ENCODE measurements at places on chromosomes 2 and 18. TPM values are rescaled to one million over a fixed set of nuclear protein-coding genes. Genes with fewer than 3 reads are reported as not detected.
A peak's percentile ranks its signal among the peaks of the same experiment; 100 is the strongest.

DNA sequence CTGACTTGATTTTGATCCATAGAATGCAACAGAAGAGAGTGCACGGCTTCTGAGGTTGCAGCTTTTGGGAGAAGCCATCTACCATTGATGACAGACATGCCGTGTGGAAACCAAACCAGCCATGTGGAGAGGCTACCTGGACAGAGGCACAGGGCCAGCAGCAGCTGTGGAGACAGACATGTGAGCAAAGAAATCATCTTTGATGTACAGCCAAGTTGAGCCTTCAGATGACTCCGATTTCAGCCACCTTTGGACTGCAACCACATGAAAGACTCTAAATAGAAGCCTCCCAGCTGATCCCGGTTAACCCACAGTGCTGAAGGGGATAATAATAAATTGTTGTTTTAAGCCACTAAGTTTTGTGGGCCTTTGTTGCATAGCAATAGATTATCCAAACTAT is 54.2 kb downstream of the TSN start:
- H3K4me3 ChIP-seq: no peak overlapping the region
- H3K27me3 ChIP-seq: no peaks in the 10 kb centered on the region
- H3K4me1 ChIP-seq: peaks cover 10% of the 10 kb centered on the region
- H3K27ac ChIP-seq: no peak overlapping the region

DNA sequence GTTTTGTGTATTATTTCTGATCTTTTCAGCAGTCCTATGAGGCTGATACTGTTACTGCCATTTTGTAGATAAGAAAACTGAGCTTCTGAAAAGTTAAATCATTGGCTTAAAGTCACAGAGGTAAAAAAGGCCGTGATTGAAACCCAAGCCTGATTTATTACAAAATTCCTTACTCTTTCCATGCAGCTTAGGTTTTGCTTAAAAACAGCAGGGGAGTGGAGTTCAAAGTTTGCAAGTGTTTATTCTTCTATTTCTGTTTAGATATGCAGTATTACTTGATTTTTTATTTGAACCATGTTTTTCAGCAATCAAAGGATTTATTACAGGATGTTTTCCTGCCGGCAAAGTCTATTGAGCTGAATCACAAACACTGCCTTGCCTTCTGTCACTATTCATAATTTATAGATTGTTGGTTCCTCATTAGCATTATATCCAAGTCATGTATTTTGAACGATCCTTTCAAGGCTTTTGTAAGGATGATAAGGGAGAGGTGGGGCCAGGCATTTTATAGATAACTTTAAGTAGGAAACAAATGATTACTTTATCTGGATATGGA is 31.9 kb upstream of the MSTN start:
- no peak overlapping the region for H3K4me3 ChIP-seq
- DNase-seq: no peak
- H3K27me3 ChIP-seq: no peaks in the 10 kb centered on the region
- no peaks in the 10 kb centered on the region for H3K36me3 ChIP-seq

DNA sequence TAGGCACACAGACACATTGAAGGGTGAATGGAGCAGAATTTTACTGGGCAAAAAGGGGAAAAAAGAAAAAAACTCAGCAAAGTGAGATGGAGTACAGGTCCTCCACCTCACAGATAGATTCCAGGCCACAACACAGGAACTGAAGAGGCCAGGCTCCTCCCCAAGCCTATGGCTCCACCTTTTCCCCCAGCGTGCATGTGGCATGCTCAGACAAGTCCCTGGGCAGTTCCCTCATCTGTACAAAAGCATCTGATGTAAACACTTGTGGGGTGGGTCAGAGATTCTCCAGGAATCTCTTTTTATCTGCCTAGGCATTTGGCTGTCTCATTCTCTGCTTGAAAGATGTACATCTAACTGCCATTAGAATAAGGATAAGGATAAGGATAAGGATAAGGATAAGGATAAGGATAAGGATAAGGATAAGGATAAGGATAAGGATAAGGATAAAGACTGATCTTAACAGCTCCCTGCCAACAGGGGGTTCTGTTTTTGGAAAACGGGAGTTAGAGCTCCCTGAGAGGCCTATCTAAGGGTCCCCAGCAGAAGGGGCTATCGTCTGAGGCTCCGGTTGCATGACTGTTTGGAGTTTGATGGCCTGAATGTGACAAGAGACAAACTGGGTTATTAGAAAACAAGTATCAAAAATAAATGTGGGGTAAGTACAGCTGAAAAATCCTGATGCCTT is 17.2 kb upstream of the ASXL3 start:
- no peaks in the 10 kb centered on the region for H3K4me1 ChIP-seq
- H3K36me3 ChIP-seq: no peaks in the 10 kb centered on the region
- H3K27me3 ChIP-seq: no peaks in the 10 kb centered on the region
- peak; percentile 57 for DNase-seq
- H3K4me3 ChIP-seq: no peak overlapping the region

DNA sequence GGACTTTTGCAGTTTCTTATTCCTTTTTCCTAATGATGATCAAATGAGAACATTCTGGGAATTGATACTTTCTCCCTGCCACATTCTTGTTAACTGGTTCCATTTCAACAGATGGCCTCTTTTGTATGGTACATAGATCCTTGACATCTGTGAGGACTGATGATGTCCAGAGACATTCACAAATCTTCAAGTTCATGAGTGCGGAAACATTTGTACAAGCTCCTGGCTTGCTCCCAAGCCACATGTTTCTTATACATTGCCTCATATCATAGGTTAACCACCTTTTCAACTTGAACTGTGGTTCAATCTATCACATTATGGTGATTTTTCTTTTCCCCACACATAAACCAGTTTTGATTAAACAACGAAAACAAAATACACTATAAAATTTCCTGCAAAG is 267.3 kb downstream of the CLIP4 start:
- no peaks in the 10 kb centered on the region for H3K36me3 ChIP-seq
- no peak overlapping the region for H3K27ac ChIP-seq
- H3K4me1 ChIP-seq: no peaks in the 10 kb centered on the region
- no peaks in the 10 kb centered on the region for H3K27me3 ChIP-seq
- H3K4me3 ChIP-seq: no peak overlapping the region

DNA sequence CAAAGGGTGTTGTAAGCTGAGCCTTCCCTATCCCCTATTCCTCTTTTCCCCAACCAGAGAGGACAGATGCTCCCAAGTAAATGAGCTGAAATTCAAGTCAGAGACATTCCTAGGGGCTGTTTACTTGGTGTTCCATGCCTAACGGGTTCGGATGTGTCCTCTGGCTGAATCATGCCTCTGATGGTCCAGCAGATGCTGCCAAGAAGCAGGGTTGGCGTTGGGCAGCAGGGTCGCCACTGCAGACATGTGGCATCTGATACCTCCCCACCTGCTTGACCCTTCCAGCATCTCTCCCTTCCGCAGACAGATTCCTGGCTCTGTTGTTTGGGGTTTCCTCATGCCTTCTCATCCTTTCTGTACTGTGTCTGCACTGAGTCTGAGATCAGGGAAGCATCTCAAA is 108.3 kb downstream of the HNRNPLL start:
- no peak overlapping the region for H3K4me3 ChIP-seq
- H3K36me3 ChIP-seq: no peaks in the 10 kb centered on the region
- H3K4me1 ChIP-seq: no peaks in the 10 kb centered on the region
- DNase-seq: no peak
- H3K27me3 ChIP-seq: no peaks in the 10 kb centered on the region
- H3K27ac ChIP-seq: no peak overlapping the region

DNA sequence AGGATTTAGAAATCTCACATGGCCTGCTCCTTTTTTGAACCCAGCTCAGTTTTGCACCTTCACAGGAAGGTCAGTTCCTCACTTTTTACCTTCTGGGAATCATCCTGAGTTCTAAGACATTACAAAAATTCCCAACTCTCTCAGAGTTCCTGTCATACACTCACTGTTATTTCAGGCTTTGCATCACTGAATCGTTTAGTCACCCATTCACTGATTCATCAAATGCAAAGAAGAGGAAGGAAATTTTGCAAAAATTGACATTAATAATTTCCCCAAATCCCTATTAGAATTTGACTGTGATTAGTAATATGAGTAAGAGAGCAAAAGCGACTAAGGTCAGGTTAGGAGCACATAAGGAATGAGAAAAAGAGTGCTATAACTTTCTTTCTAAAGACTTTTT is 197.5 kb downstream of the PDE1A start:
- no peaks in the 10 kb centered on the region for H3K27me3 ChIP-seq
- H3K4me3 ChIP-seq: no peak overlapping the region
- no peak for DNase-seq
- H3K36me3 ChIP-seq: no peaks in the 10 kb centered on the region
- H3K4me1 ChIP-seq: no peaks in the 10 kb centered on the region
- H3K27ac ChIP-seq: no peak overlapping the region

DNA sequence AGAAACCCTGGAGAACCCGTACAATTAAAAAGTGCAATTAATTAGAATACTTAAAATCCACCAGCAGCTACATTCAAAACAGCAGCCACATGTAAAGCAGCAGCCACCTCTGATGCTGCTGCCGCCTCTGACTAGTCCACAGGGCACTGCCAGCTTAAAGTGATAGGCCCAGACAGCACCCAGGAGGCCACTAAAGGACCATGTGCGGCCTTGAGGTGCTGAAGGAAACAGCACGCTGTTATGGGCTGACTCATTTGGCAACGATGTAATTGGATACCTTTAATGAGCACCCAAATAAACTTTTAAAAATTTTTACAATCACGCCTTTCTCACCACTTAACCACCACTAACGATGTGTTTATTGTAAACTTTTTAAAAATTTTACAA is 209.3 kb upstream of the NCKAP5 start:
- no peaks in the 10 kb centered on the region for H3K36me3 ChIP-seq
- no peaks in the 10 kb centered on the region for H3K4me1 ChIP-seq
- DNase-seq: no peak

GRCh38 chr2:113281910-113282746 is 3.4 kb upstream of the PAX8 start:
- no peak overlapping the region for H3K27ac ChIP-seq
- H3K36me3 ChIP-seq: no peaks in the 10 kb centered on the region
- peaks cover 2% of the 10 kb centered on the region for H3K4me1 ChIP-seq
- H3K27me3 ChIP-seq: peaks cover 38% of the 10 kb centered on the region
- DNase-seq: no peak

DNA sequence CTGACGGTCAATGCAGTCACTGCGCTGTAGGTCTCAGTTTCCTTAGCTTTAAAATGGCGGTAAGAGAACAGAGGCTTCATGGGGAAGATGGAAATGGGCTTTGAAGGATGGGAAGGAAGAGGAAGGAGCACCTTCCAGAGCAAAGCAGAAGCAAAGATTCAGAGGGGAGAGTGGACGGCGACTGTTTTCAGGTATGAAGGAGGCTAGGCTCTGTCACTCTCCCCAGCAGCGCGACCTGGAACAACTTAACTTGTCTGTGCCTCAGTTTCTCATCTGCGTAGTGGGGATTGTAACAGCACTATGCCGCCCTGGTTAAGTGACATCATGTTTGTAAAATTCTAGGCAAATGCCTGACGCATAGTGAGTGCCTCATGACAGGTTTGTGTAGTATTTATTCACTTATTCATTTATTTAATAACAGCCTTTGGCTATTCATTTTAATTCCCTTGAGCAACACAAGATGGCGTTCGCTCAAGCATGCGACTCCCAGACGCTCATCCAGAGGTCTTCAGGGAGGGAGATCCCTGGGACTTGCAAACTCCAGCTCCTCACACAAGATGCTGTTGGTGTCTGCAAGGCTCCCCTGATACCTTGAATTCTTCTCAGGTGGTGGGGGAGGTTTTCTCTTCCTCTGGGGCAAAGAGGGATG is 336.3 kb downstream of the DYSF start:
- H3K27me3 ChIP-seq: no peaks in the 10 kb centered on the region
- no peak for DNase-seq
- no peaks in the 10 kb centered on the region for H3K4me1 ChIP-seq
- no peaks in the 10 kb centered on the region for H3K36me3 ChIP-seq
- no peak overlapping the region for H3K27ac ChIP-seq
- no peak overlapping the region for H3K4me3 ChIP-seq

- no peak for DNase-seq
- no peaks in the 10 kb centered on the region for H3K36me3 ChIP-seq
- H3K4me1 ChIP-seq: no peaks in the 10 kb centered on the region
- H3K4me3 ChIP-seq: no peak within 1 kb of the TSS
- H3K27me3 ChIP-seq: no peaks in the 10 kb centered on the region
- no peak within 1 kb of the TSS for H3K27ac ChIP-seq
These were observed at the start of gene PSD4 for GRCh38 chr2:113173542-113174375. Gene PSD4, plus strand, starts transcription at chr2:113173971. Its CDS starts 8,486 bp downstream, at chr2:113182457.

DNA sequence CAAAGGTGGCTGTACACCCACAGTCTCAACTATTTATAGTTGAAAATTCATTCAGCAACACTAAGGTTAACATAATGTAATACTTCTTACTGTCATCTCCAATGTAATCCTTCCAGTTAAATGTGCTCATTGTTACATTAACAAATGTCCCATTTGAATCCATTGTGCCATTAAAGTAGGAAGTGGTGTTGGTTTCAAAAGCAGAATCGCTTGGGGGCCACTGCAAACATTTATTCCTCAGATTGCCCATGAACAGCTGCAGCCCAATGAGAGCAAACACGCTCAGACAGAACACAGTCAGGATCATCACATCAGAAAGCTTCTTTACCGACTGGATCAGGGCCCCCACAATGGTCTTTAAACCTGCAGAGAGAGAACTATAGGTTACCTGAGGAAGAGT is 41.4 kb downstream of the SCN3A start:
- H3K36me3 ChIP-seq: no peaks in the 10 kb centered on the region
- no peak overlapping the region for H3K27ac ChIP-seq
- no peak overlapping the region for H3K4me3 ChIP-seq

DNA sequence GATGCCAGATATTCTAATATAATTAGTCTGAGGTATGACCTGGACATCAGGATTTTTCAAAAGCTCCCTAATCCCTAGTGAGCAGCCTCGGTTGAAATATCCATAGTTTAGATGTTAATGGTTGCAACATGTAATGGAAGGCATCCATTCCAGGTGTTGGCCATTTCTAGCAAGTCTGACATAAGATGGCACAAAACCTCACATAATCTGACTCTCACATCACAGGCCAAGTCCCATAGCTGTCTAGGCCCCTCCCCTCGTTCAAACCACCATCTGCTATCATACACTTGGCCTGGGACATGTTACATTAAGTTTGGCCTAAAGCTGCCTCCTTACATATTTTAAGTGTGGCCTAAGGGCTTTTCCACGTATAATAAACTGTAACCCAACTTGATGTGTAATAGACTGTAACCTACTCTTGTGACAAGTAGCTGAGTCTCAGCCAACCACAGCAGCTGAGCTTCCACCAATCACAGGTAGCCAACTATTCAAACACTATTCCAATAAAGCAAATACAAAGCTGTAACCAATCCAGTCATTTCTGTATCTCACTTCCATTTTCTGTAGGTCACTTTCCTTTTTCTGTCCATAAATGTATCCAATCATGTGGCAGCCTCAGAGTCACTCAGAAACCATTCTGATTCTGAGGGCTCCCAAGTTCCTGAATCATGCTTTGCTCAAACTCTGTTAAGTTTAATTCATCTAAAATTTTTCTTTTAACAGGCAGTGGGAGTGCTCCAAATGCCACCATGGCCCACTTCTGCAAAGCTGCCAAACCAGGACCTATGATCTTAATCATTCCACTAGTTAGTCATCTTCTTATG is 59.4 kb downstream of the ADD2 start:
- no peaks in the 10 kb centered on the region for H3K27me3 ChIP-seq
- H3K4me3 ChIP-seq: no peak overlapping the region
- H3K27ac ChIP-seq: no peak overlapping the region
- DNase-seq: no peak
- peaks cover 10% of the 10 kb centered on the region for H3K4me1 ChIP-seq

FBXO15 gene
- 0.48 TPM for total RNA-seq

Measured in H9 (cell line).